ENCODE measurements at places on chromosomes 2 and 18.

DNA sequence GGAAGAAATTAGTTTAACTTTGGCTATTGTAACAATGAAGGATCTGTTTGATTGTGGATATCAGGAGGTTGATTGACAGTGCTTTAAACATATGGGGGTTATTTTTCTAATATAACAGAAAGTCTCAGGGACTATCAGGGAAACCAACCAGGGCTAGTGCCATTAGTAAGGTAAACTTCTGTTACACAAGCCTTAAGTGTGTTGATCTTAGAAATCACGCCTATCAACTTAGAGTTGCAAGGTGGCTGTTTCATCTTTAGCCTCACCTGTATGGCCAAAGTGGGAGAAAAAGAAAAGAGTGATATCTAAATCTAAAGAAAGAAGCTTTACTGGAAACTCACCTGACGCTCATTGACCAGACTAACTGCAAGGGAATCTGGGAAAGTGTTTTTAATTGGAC, 62.1 kb downstream of the GLS start:
- no peak for DNase-seq

DNA sequence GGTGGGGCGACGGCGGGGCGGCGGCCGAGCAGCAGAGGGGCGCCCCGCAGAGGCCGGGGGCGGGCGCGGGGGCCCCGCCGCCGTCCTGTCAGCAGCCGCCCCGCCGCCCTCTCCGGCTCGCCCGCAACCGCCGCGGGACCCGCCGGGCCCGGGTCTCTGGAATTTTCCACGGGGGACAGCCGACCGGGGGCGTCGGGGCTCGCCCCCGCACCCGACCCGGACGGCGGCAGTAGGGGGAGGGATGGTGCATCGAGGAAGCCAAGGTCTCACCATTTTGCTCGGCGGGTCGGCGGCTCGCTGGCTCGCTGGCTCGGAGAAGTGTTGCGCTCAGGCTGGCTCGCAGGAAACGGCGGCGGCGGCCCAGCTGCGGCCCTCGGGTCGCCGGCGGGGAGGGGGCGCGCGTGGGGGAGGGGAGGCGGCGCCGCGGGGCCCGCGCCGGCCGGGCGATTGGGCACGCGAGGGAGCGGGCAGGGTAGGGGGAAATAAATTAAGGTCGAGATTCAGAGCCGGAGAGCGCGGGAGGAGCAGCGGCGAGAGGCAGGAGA, 405 bp downstream of the PPP3R1 start:
- DNase-seq = peak; percentile 23

DNA sequence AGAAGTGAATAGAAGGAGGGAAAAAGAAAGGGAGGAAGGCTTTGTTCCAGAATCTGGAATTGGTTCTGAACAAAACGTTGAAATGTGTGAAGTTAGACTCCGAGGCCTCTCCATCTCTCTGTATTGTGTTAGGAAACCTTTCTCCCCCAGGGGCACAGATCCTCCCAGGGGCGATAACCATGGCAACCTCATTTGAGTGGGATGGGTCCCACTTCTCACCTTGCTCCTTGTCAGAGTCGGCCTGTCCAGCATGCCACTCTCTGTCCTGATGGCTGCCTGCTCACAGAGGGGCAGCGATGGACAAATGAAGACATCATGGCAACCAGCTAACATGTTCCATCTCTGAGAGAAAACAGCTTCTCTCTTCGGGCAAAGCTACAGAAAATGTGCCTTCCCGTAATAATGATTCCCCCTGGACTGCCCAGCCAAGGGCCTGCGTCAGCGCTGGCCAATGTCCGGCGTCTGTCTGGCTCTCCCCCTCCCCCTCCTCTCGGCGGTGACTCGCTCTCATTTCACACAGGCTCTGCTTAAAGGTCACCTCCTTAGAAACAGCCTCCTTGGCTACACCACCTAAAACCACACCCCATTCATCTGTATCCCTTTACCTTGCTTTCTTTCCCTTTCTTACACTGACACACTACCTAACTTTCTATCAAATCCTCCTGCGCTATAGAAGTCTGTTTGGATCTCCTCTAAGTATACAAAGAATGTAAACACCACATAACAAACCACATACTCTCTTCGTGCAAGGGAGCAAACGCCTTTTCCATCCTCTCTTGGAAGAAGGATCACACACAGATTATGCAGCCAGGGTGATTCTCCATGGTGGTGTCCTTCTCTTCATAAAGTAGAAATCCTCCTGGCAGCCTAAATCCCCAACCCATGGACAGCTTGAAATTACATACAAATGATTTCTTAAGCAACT, 32.1 kb upstream of the TTC39C start:
- DNase-seq = no peak

GRCh38 chr2:219174146-219174545, 2.6 kb downstream of the CNPPD1 start:
- no peak for DNase-seq

- DNase-seq = peak; percentile 7
These were observed 54.1 kb upstream of the EPB41L5 start for GRCh38 chr2:119958670-119959268.

GRCh38 chr2:239507576-239508258, 106.9 kb upstream of the HDAC4 start:
- DNase-seq = no peak

DNA sequence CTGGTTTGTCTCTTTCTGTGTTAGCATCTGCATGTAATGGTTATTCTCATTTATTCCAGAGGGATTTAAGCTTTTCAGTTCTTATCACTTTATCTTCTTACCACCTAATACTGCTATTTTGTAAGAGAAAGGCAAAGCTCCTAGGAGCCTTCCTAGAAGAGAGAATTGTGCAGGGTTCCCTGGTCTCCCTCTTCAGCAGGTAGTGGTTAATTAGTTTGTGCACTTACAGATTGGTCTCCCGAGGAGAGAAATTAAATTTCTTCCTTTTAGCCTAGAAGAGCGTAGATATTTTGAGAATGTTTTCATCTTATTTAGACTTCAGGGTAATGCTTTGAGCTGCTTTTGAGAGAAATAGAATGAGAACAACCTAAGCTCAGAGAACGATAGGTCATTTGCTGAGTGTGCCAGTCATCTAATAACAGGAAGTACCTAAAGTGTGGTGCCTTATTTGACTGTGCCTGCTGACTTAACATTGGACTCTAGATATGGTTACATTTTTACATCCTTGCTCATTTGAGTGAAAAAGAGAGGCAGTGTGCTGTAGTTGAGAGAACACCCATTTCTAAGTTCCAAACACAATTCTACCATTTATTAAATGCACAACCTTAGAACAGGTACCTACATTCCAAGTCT, 651.4 kb downstream of the STK39 start:
- no peak for DNase-seq

- no peak for DNase-seq
These were observed 88.9 kb downstream of the MBP start for GRCh38 chr18:77043541-77044280.

- no peak for DNase-seq
These were observed 1.1 kb upstream of the SULT6B1 start for GRCh38 chr2:37189452-37190153.

- no peak for DNase-seq
These were observed 74.7 kb upstream of the MAP4K3 start for GRCh38 chr2:39511605-39512433.

DNA sequence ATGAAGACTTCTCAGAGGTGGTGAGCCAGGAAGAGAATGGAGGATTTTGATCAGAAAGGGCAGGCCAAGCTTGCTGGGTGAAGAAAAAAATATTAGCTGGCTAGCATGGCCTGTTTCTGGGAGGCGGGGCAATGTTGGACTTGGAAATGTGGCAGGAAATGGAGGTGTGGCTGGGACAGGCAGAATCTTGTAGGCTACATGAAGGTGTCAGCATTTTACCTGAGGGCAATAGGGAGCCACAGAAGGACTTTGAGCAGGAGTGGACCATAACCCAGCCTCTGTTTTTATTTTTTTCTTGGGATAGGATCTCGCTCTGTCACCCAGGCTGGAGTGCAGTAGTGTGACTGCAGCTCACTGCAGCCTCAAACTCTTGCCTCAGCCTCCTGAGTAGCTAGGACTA, 31.7 kb downstream of the EMX1 start:
- DNase-seq = no peak

Measured in CD4-positive, alpha-beta T cell treated with Interleukin-2 at 100 ng/mL for 4 hours (primary cell).